ENCODE measurements at places on chromosomes 3 and 15. TPM values are rescaled to one million over a fixed set of nuclear protein-coding genes. Genes with fewer than 3 reads are reported as not detected.

GRCh38 chr3:117964814-117965213, 1069.8 kb downstream of the IGSF11 start:
- no peak for DNase-seq

DNA sequence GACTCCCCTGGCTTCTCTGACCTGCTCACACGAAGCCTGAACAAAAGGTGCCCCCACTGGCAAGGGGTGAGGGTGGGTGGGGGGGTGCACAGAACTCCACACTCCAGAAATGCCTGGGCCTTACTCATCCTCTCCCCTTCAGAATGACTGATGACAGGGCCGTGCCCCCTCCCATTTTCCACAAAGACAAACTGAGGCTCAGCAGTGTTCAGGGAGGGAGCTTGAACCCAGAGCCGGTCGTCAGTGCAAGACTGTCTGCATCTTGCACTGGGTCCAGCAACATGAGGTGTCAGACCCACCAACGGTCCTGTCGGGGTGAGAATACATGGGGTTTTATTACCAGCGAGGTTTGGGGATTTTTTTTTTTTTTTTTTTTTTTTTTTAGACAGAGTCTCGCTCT, 15.3 kb downstream of the IGDCC3 start:
- DNase-seq: no peak

GRCh38 chr15:62357431-62357830, 192.3 kb upstream of the C2CD4B start:
- no peak for DNase-seq

- DNase-seq: no peak
Observed at GRCh38 chr15:28131400-28131799, 32.3 kb upstream of the OCA2 start.

- no peak for DNase-seq
Observed at GRCh38 chr3:4174791-4175190, 128.4 kb upstream of the SETMAR start.

DNA sequence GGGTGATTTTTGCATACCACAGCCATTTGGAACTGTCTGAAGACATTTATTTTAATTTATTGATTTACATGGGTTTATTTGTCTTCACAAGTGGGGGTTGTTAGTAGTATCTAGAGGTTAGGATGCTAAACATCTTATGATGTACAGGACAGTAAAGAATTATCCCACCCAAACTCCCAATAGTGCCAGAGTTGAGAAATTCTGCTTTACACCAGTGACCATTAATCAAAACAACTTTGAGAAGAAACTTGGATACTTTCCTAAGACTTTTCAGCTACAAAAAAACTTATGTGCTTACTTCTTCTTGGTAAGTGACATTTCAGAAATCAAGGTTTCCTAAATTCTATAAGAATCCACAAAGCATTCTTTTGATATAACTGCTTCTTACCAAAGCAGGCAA, 156.7 kb downstream of the SUCLG2 start:
- no peak for DNase-seq

DNA sequence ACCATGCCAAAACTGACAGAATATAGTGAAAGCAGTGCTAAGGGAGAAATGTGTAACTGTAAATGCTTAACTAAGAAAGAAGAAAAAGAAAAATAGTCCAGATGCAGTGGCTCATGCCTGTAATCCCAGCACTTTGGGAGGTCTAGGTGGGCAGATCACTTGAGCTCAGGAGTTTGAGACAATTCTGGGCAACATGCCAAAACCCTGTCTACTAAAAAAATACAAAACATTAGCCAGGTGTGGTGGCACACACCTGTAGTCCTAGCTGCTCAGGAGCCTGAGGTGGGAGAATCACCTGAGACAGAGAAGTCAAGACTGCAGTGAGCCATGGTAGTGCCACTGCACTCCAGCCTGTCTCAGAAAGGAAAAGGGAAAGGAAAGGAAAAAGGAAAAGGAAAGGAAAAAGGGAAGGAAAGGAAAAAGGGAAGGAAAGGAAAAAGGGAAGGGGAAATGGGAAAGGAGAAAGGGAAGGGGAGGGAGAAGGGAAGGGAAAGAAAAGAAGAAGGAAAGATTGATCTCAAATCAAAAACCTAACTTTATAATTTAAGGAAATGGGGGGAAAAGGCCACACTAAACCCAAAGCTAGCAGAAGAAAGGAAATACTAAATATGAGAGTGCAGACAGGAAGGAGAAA, 20.3 kb downstream of the C3orf33 start:
- DNase-seq: no peak

DNA sequence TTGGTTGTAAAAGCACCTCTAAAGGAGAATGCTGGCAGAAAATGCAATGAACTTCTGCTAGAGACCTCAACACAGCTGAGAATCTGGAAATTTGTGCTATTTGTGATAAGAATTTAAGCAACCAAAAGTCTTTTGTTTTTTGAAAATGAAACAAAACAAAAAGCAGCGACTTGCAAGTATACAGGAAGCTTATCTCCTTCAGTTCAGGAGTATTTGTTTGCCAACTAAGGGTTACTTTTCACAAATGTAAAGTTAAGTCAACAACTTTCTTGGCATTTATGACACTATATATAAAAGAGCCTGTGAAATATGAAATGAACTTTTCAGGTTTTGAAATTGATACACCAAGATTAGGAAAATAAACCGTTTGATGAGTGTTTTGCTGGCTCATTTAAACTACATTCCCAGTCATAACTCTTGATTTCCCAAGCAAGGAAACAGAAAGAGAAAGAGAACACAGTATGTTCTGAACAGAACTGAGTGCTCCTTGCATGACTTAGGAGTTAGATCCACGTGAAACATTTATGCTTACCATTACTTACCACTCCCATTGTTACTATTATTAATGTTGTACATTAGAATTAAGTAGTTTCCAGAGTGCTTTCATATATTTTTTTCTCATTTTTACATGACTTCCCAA, 92.3 kb upstream of the COL8A1 start:
- DNase-seq: no peak

GRCh38 chr15:77057072-77057471, 13.8 kb downstream of the TSPAN3 start:
- DNase-seq: no peak

DNA sequence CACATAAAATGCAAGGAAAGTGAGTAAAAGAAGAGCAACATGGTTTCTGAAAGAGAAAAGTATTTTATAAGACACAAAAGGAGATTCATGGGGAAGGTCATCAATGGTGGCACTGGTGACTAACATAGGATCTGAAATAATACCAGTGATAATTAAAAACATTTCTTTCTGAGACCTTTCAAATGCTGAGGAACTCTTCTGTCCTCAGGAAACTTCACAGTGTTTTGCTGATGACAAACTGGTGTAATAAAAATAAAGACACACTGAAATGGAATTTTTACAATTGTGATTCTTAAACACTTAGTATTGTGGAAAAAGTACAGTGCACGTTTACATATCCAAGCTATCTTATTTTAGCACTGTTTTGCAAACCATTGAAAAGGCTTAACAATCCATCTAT, 80.4 kb upstream of the ZBTB20 start:
- no peak for DNase-seq

Gene FSIP1
- 0.41 TPM for total RNA-seq

Gene ZNF80
- total RNA-seq: not detected

Gene ZNF106
- 56.3 TPM for total RNA-seq

Gene CCR8
- total RNA-seq: not detected

Gene PRRT3
- total RNA-seq: 1.9 TPM

Gene IDH2
- total RNA-seq: 133 TPM

Gene SYNPR
- total RNA-seq: not detected

Gene C3orf85
- total RNA-seq: not detected

Gene WDR76
- total RNA-seq: 4.8 TPM
